ENCODE measurements at places on chromosomes 11 and 22.
A peak's percentile ranks its signal among the peaks of the same experiment; 100 is the strongest.

DNA sequence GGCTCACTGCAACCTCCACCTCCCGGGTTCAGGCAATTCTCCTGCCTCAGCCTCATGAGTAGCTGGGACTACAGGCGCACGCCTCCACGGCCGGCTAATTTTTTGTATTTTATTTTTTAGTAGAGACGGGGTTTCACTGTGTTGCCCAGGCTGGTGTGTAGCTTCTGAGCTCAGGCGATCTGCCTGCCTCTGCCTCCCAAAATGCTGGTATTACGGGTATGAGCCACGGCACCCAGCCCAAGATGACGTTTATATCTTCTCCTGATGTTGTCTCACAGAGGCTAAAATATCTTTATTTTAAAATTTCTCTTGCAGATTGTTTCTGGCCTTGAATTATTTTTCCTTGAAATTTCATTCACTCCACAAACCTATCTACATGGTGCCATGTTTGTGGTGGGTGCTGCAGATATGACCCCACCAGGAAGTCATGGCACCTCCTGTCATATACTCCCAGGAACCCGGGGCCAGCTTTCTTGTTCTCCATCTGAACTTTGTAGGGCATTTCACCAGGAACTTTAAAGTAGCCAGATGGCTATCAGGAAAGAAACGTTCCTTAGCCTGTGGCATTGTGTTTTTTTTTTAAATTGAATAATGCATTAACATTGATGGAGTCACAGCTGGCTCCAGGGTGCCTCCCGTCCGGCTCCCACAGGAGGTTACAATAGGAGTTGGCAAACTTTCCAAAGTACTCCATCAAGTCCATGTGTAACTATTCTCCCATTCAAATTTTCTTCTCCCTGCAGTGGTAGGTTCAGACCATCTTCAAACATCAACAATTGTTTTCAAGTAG lies 42.0 kb upstream of the LIPT2 start:
- DNase-seq = no peak

- DNase-seq = no peak
Measured at GRCh38 chr11:9153651-9154050, 62.3 kb upstream of the SCUBE2 start.

GRCh38 chr11:110069158-110069737 lies 23.9 kb upstream of the ZC3H12C start:
- peak; percentile 88 for DNase-seq

DNA sequence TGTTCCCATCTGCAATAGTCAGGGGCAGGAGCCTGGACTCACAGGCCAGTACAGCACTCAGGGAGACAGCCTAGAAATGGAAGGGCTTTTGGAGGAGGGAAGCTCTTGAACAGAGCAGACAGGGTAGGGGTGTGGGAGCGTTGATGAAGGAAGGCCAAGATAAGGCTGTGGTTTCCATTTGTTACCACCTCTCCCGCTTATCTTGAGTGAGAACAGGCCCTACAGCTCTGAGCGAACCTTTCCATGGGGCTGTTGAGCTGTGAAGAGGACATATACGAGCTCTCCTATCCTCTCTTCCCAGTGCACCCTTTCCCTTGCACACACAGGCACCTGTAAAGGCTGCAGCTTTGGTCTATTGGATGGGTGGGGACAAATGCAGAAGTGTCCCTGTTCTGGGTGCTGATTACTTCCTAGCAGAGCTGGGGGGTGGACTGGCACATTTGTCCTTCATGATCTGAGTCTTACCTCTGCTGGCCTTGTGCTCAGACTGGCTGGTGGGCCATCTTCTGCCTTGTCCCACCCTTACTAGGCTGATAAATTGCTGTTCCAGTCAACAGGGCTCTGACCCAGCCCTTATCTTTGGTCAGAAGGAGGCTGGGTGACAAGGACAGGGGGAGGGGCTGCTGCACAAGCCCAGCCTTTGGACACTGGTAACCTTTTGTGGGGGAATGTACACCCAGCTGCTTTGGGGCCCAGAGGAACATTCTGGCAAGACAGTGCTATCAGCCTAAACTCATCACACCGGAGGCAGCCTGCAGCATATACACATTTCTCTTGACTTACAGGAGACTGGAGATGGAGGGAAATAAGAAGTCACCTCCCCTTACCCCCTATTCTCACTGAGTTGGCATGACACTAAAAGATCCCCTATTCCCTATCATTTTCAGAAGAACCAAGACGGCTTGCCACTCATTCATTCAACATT lies 80.1 kb upstream of the NNMT start:
- DNase-seq = no peak

DNA sequence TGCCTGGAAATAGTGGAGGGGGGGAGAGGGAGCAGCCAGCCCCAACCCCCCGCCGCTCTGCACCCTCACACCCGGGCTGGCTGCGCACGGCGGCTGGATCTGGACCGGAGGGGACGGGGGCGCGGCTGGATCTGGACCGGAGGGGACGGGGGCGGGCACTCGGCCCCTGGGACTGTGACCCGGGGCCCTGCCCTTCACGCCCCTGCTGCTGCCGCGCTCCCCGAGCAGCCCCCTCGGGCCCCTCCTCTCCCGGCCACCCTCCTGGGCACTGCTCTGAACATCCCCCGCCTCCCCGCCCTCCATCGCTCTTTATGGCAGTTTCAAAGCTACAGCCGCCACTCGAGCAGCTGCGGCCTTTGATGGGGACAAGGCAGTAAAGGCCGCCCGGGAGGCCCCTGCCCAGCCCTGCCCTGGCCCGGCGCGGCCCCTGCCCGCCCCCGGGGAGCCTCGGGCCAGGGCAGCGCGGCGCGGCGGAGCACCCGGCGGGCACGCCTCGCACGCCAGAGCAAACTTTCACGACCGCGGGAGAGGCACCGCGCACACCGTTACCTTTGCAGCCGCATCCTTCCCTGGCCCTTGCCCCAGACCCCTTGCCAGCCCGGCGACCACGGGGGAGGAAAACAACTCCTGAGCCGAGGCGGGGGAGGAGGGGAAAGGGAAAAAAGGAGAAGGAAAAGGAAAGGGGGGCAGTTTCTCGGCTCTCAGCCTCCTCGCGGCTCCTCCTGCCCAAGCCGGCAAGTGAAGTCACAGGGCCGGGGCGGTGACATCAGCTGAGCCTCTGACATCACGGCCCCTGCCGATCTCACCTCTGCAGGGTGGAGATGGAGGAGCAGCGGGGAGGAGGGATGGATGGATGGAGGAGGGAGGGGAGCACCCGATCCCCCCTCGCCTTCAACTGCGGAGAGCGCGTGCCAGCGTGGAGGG lies 13.1 kb upstream of the TCF20 start:
- peak; percentile 32 for DNase-seq

DNA sequence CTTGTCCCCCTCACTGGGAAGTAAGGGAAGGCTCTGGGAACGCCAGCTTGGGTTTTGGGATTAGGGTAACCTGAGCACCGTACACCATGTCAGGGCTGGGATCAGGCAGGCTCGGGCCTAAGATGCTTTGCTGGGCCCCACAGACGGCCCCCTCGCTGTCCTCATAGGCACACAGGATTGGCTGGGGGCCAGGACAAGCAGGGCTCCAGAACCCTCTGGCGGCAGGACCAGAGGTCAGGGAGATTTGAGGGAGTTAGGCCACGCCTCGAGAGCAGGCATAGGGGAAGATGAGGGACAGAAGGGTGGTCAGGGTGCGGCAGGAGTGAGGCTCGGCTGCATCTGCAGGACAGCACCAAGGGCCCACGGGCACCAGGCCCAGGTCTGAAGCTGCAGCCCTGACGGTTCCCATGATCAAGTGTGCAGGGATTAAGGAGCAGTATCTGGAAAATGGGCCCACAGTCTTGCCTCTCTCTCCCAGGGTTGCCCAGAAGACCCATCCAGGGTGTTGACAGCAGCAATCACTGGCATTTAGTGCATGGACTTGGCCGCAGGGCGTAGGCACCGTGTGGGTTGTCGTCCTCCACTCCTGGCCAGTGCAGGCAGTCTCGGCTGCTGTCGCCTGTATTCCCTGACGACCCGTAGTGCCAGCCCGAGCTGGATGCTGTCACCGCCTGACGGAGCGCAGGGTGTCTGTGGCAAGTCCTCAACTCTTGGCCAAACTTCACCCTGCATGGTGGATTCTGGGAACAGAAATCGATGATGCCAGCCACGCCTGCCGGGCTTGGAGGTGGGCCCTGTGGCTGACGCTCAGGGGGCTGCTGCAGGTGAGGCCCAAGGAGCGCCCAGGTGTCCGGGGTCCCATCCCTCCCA lies 15.7 kb upstream of the GNB1L start:
- DNase-seq = peak; percentile 57

- DNase-seq = no peak
Measured at GRCh38 chr11:30855383-30856006, 269.3 kb upstream of the MPPED2 start.

Measured in RWPE2 (cell line).